ENCODE measurements at places on chromosomes 5 and 9. TPM values are rescaled to one million over a fixed set of nuclear protein-coding genes. Genes with fewer than 3 reads are reported as not detected.

SLCO6A1 gene
- not detected for total RNA-seq

DNA sequence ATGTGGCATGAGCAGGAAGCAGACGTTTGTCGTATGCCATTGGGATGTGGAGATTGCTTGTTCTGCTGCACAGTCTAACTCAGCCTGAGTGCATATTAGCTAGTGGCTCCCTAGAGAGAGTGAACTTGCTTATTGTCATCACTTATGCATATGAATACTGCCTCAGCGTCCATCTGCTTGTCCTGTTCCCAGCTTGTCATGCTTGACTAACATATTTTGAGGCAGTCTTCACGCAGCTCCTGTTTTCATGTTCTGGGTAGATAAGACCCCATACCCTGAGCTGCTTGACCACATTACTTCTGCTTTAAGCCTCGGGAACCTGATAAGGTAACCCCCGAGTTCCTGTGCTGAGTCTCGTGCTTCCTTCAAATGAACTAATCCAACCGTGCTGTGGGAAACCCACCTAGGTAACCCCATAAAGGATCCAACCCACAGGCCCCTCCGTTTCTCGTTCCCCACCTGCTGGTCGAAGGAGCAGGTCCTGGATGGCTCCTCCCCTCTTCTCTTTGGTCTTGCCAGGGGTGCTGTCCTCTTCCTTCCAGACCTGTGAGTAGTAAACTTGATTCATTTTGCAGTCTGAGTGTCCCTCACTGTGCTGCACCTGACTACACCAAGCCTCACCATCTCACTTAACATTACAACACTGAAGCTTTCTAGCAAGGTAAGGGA is 25.0 kb downstream of the ANKRD33B start:
- no peak for DNase-seq

PDGFRB gene
- total RNA-seq: 54.6 TPM

RANBP17 gene
- 9.9 TPM for total RNA-seq

- no peak for DNase-seq
Observed at GRCh38 chr9:79745752-79746336, 174.1 kb downstream of the TLE4 start.

DNA sequence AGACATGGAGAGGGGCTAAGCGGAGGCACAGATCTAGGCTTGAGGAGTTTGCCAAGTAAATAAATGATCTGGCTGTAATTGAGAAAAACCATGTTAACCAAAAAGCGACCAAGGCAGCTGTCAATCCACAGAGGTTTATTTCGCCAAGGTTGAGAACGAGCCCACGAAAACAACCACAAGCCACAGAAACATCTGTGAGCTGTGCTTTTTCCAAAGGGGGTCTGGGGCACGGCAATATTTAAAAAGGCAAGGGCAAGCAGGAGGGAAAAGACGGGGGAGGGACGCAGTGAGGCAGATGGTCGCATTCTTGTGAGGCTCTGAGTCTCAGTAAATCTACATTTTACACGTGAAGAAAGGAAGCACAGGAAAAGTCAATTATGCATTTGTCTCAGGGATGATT is 25.4 kb downstream of the CCT5 start:
- no peak for DNase-seq

GRCh38 chr5:73858054-73858453 is 232.1 kb downstream of the ARHGEF28 start:
- no peak for DNase-seq

GRCh38 chr9:126979461-126979860 is 64.9 kb downstream of the RALGPS1 start:
- no peak for DNase-seq

DNA sequence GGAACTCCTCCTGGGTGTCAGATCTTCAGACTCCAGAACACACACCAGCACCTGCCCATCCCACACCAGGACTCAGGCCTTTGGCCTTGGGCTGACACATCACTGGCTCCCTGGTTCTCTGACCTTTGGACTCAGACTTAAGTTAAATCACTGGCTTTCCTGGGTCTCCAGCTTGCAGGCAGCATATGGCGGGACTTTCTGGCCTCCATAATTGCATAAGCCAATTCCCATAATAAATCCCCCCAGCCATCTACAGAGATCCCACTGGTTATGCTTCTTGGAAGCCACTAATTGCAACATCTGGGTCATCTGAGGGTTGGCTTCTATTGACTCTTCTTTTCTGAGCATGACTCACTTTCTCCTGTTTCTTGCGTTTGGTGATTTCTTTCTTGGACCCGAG is 80.3 kb upstream of the SARDH start:
- no peak for DNase-seq

DNA sequence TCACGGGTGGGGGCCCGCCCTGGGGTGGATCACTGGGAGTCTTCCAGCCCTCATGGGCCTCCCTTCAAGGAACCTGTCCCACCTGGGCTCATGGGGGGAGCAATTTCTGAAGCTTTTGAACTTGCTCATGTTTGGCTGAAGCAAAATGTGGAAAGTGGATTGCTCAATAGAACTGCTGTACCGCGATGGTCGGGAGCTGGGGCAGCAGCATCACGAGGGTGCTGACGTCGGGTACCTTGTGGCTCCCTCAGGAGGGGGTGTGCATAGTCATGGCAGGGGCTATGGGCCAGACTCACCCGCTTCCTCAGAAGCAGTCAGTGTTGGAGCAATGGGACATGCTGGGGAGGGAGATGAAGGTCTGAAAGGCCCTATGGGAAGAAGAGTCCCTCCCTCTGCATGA is 57.9 kb downstream of the PRRT1B start:
- no peak for DNase-seq

DNA sequence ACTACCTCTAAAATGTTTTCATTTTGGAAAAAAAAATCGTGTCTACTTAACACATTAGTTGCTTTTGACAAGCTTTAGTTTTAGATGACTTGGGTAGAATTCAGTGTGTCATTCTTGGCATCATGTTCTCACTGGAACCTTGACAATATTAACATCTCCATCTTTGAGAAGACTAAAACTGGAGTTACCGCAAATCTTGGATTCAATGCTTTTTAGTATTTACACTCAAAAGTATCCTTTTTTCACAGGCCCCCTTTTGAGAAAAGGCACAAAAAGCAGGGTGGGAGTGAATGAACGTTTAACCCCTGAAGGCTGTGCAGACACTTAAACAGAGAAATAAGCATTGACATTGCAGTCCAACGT is 549.1 kb downstream of the CSNK1G3 start:
- no peak for DNase-seq

DNA sequence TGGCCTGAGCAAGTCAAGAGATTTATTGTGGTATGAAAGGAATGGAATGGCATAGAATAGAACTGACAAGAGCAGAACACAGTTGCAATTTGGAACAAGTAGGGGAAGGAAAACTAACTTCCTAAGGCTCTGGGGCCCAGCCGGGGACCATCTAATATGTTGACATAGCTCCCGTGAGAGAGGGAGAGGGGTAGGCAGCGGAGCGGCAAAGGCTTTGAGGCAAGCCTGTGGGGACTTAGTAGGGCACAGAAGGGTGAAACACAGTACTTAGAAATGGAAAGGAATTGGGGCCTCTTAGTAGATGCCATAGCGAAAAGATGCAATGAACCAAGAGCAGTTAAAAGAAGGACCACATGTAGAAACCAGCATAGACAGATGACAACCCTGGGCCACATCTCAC is 11.8 kb upstream of the GNA14 start:
- no peak for DNase-seq

DNA sequence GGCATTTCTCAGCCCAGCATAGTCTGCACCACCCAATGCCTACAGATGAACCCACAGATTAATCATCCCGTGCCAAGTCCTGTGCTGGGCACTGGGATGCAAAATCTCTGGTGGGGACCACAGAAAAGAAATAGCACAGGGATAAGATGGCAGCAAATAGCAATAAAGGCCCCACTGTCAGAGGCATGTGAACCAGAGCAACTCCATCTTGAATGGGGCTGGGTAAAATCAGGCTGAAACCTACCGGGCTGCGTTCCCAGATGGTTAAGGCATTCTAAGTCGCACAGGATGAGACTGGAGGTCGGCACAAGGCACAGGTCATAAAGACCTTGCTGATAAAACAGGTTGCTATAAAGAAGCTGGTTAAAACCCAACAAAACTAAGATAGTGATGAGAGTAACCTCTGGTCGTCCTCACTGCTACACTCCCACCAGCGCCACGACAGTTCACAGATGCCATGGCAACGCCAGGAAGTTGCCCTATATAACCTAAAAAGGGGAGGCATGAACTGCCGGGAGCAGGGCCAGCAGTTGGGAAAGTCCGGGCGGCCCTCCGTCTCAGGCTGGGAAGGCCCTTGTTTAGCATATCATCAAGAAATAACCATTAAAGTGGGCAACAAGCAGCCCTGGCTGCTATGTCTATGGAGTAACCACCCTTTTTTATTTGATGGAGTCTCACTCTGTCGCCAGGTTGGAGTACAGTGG is 65.2 kb downstream of the C9orf50 start:
- no peak for DNase-seq

PCDHGA2 gene
- total RNA-seq: 17.3 TPM

DNA sequence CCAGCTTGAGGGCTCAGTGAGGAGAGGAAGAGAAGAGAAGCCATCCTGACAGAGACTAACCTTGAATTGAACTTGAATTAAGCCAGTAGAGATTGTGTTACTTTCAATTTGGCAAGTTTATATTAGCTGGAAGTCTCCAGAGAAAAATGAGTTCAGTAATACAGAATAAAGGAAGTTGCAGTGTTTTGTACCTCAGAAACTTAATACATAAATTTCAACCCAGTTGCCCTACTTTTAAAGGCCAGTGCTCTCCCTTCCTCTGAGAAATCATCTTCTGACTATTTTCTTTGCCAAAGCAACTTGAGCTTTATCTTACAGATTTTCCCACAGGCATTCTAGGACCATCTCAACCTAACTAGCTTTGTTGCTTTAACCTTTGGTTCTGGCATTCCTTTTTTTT is 231.0 kb upstream of the GAS1 start:
- no peak for DNase-seq

PCDHB2 gene
- total RNA-seq: 2.4 TPM

DNA sequence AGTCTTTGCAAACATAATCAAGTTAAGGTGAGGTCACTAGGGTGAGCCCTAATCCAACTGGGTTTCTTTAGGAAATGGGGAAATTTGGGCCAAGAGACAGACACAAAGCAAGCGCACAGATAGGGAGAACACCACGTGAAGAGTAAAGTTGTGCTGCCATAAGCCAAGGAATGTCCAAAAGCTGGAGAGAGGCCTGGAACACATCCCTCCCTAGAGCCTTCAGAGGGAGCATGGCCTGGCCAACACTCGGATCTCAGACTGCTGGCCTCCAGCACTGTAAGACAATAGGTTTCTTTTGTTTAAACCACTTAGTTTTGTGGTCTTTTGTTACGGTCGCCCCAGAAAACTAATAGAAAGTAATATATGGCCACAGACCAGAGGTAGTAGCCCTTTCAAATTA is 8.1 kb upstream of the ROR2 start:
- no peak for DNase-seq

- DNase-seq: no peak
Observed at GRCh38 chr5:145629047-145629446, 206.1 kb downstream of the PRELID2 start.

GRM6 gene
- total RNA-seq: not detected

- DNase-seq: no peak
Observed at GRCh38 chr9:26548781-26549290, 343.8 kb downstream of the CAAP1 start.

GRCh38 chr5:91487420-91487819 is 104.3 kb upstream of the ARRDC3 start:
- no peak for DNase-seq

CEL gene
- 0.59 TPM for total RNA-seq

ARAP3 gene
- total RNA-seq: 22.9 TPM

GRCh38 chr9:78031444-78031892 is at the start of gene GNAQ:
GNAQ (minus strand) TSS chr9:78031811; CDS start chr9:78031235, 576 bp downstream.
- no peak for DNase-seq

- peak; percentile 66 for DNase-seq
Observed at GRCh38 chr5:179119415-179120170, 59.4 kb downstream of the ZNF354C start.
